ENCODE measurements at places on chromosomes 5 and 9.

GRCh38 chr5:152606776-152607364 lies 201.8 kb upstream of the NMUR2 start:
- DNase-seq: no peak

- DNase-seq: no peak
These were observed 114.2 kb downstream of the FEM1C start for GRCh38 chr5:115430374-115430773.

GRCh38 chr9:107226421-107226820 lies 56.7 kb upstream of the RAD23B start:
- no peak for DNase-seq

DNA sequence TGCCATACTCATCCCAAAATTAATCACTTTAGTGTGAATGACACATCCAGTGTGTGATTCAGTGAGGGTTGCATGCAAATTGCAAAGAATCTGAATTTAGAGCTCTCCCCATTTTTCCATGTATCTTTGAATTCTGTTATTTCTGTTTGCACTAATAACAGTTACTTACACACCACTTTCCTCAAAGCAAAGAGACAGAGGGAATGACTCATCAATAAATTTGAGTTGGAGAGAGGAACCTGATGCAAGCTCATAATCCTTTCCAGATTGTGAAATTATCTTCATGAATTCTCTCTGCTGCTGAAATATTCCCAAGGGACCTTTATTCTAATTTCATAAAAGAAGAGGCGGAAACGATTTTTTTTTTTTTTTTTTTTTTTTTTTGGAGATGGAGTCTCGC lies 204.8 kb downstream of the CDH9 start:
- DNase-seq: no peak

DNA sequence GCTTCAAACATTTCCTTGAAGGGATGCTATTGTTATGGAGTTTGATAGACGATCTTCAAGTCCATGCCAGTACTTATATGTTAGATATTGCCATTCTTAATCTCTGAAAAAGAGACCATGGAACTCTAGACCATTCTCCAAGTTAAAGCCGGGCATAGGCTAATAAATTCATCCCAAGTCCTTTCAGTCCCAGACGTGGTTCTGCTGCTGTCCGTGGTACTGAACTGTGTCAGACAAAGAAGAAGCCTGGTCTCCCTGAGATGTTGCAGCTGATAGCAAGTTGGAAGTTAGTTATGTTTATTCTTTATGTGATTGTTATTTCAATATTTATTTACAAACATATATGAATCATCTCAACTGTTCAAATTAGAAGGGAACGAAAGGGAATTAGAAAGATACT lies 158.7 kb downstream of the NMUR2 start:
- DNase-seq: peak; percentile 25

DNA sequence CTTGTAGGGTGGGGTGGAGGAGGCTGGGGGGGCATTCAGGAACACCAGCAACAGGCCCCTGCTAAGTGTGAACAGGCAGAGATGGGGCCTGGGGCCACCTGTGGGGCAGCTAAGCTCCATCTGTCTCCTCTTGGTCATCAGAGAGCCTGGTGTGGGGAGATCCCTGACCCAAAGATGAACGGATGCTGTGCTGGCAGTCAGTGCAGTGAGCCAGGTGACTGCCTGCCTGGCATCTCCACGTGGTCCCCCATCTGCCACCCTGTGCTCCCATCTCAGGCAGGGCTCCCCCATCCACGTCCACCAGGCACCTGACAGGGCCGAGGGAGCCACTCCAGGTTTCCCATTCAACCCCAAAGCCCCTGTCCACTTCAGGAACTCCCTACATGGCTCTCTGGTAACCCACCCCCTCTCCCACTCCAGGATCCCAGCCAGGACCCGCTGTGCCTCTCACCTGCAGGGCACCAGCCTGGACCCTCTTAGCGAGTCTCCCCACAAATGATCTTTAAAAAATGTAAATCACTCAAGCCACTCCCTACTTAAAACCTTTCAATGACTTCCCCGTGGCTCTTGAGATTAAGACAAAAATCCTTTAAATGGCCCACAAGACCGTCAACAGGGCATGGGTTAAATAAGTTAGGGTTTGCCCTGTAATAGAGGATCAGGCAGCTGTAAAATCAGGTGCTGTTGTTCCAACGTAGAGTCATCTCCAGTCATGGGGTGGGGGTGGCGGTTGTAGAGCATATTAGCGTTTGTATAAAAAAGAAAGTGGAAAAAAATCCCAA lies 60.8 kb downstream of the LMX1B start:
- no peak for DNase-seq

GRCh38 chr5:122314036-122314435 lies 2.0 kb downstream of the SNCAIP start:
- no peak for DNase-seq

- DNase-seq: no peak
These were observed 44.8 kb downstream of the PTCD2 start for GRCh38 chr5:72364951-72365350.

- no peak for DNase-seq
These were observed 364.1 kb downstream of the EFNA5 start for GRCh38 chr5:107306594-107306993.

DNA sequence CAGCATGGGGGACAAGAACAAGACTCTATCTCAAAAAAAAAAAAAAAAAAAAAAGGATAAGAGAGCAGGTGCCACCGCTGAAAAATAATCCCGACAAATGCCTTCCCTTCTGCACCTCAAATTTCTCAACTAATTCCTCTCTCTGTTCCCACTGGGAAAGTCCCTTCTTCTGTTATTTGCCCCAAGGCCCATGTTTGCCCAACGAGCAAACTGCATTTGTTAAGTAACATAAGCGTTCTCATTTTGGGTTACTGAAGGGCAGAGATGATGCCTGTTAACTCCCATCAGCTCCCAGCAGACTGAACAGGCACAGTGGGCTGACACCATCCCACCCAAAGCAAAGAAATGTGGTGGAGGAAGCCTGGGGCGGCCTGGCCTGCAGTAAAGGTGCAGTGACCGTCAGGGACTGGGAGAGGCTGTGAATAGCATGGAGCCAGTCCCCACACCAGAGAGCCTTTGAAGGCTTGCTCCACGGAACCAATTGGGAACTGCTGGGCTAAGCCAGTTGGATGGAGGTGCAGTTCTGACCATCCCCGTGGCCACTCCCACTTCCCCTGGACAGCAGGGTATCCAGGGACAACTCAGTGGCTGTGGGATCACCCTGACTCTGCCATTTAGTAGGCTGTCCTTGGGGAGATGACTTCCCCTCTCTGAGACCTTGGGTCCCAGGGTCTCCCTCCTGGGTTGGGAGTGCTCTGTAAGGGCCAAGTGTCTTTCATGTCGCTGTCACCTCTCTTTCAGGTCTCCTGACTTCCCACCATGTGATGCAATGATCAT lies 149.7 kb upstream of the IER5L start:
- DNase-seq: no peak

DNA sequence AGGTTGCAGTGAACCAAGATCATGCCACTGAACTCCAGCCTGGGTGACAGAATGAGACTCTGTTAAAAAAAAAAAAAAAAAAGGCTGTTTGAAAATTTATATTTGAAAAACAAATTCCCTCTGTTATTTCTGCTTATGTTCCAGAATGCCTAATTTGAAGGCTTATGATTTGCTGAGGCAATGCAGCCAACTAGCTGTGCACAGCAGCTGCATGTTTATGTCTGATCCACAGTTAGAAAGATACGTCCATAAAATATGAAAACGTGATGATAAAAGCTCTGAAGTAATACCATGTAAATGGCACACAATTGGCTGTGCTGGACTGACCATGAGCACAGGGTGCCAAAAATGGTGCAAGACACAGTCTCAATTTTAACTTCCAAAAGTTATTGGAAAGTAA lies 453.2 kb downstream of the TUSC1 start:
- DNase-seq: no peak

DNA sequence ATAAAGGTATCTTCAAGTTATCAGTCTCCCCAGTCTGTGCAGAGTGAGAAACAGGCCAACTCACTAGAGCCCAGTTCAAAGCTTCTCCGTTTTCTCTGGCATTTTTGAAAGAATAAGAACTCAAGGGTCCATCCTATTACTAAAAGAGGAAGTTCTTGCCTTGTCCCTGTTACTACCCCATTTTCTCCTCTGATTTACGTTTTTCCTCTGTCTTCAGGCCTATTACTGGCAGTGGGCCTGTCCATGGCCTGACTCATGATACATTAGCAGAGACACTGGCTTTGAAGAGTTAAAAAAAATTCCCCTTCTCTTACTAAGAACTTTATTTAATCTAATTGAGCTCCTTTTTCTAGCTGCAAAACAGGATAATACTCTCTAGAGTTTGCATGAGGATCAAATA lies 624.0 kb upstream of the KLF4 start:
- DNase-seq: no peak

DNA sequence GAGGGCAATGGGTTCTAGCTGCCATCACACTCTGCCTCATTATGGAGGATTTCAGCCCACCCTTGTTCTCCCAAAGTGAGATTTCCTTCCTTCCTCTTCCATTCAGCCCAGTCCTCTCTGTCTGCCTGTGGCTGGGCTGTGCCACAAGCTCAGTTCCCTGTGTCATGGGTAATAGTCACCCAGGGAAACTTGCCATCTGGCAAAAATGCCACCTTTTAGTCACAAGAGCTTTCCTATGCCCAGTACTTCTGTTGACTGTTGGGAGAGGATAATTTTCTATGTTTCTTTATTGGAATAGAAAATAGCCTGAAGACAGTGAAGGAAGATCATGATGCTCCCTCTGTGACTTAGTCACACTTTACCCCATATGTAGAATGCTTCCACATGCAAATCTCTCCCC lies 71.4 kb downstream of the TLR4 start:
- DNase-seq: no peak

- DNase-seq: peak; percentile 63
These were observed 79.5 kb downstream of the GLIS3 start for GRCh38 chr9:4220346-4220745.

- peak; percentile 99 for DNase-seq
These were observed 9.6 kb downstream of the NDST1 start for GRCh38 chr5:150517272-150518152.

DNA sequence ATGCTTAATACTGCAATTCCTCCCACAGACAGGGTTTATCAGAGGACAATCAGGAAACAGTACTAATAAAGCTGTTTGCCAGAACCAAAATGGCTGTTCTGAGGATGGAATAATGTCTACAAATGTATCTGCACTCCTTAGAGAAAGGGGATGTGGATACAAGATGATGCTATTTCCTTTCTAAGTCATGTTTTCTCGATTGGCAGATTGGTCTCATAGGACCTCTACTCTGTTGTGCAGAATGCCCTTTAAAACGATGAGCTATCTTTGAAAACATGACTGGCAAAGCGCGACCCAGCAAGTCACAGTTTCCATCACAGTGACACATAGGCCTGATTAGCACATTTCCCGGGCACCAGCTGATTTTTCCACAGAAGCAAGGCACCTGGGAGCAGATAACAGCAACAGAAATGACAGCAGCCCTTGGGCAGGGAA lies 54.0 kb downstream of the AOPEP start:
- peak; percentile 31 for DNase-seq

- peak; percentile 38 for DNase-seq
These were observed 100.9 kb downstream of the GABBR2 start for GRCh38 chr9:98607787-98608186.

DNA sequence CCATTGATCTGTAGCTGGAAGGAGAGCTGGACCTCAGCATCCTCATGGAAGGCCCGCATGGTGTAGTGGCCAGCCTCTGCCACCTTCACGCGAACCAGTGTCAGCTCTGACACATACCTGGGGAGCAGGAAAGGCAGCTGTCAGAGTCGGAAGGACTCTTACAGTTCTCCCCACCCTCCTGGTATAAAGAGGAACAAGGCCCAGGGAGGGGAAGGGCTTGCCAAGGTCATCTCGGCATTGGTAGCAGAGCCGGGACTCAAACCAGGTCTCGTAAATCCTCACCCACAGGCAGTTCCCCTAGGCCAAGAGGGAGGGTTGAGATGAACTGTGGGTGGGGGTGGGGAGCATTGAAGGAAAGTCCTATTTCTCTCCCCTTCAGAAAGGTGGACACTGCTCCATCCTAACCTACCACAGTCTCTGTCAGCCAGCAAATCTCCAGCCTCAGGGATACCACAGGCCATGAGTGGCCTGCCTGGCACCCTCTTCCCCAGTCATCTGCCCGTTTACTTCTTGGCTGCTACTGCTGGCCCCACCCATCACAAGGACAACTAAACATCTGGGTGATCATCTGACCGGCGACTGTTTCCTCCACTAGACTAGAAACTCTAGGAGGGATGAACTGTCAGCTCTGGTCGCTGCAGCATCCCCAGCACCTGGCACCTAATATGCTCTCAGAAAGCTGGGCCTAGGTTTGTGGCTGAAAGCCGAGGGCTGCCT lies 23.5 kb downstream of the PDGFRB start:
- no peak for DNase-seq

DNA sequence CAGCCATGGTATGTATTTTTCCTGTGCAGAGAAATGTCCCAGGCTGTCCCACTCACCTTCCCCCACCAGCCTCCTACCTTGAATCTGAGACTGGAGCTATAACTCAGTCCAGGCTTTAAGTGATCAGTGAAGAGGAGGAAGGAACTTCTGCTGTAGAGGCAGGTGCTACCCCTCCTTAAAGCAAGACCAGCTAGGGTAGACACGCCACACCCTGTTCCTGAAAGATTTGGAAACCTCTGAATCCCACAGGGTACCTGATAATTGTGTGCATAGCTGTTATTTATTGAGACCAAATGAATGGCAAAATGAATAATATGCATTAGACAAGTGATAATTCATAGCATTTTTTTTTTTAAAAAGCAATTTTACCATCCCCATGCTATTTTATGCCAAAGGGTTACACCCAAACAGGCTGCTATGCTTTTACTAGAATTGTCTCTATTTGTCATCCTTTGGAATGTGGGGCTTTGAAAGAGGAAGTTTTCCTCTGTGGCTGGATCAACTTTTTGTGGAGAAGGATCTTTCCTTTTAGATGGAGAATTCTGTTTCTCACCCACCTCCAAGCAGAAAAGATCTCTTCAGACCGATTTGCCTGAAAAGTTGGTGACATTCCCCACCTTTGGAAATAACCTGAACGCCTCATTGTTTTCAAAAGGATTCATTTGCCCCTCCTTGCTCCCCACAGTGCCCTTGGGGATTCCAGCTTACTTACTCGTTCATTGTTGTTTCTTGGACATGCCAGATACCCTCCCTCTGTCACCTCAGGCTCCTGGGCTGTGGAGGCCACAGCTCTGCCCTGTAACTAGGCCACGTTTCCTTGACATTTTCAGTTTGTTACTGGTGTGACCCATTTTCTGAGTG lies 248.7 kb downstream of the NR3C1 start:
- DNase-seq: peak; percentile 89

DNA sequence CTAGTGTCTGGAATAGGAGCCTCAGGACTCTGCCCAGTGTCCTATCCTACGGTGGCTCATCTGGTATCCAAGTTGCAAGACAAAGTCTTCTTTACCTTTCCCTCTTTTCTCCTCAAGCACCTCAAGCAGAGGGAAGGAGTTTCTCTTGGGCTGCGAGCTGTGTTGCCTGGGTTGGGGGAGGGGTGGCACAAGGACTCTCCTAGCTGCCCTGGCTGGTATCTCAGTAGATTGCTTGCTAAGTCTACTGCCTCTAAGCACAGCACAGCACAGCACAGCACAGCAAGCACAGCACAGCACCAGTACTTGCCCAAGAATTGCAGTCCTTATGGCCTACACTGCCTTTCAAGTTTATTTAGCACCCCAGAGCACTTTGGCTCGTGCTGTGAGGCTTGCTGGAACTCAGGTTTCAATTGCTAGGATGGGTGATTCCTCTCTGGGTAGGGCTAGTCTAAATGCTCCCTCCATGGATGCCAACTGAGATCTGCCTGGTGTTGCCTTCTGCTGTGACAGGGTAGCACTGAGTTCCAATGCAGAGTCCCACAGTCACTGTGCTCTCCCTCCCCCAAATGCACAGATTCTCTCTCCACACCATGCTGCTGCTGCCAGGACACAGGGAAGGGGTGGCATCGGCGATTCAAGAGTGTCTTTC lies 213.1 kb upstream of the POU5F2 start:
- DNase-seq: no peak

GRCh38 chr5:28788954-28789353 lies 1750.6 kb upstream of the CDH9 start:
- no peak for DNase-seq

All from fibroblast of skin of back (primary cell).